ENCODE measurements at places on chromosomes 13 and 19.
A peak's percentile ranks its signal among the peaks of the same experiment; 100 is the strongest.

GRCh38 chr19:46761418-46761831, 15.2 kb upstream of the STRN4 start:
- no peak for DNase-seq

DNA sequence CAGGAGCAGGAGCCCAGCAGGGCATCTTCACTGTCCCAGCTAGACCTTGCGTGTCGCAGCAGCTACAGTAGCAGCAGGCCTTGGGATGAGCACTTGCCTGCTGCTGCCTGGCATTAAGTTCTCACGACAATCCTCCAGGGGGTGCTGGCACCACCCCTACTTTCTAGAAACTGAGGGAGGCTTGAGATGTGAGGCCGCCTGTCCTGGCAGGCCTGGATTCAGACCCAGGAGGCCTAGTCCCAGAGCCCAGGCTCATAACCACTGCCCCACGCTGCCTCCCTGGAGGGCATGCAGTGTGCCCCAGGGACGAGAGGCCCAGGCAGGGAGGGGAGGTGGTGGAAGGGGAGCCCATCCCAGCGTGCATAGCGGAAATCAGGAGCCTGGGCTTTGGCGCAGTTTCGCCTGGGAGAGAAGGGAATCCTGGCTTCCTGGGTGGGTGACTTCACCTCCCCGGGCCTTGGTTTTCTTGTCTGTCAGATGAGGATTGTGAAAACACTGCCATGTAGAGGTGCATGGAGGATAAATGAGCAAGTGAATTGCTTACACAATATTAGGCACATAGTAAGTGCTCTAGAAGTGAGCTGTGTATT, 26.1 kb downstream of the PPP5C start:
- DNase-seq: no peak

DNA sequence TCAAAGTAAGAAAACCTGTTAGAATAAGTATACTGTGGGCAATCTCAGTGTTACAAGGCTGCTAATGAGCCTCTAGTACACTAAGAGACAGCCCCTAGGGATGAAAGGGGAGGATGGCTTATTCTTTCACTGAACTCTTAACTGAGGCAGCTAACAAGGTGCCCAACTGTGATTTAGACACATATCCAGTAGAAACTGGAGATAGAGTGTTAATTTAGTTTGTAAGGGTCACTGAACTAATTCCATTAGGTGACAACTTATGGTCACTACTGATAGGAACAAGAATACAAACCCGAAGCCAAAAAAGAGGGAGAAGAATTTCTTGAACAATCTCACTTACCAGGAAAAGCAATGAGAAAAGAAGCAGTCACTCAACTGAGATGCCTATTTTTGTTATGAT, 1010.6 kb downstream of the PCDH9 start:
- DNase-seq: no peak

- DNase-seq: no peak
Measured at GRCh38 chr19:43464134-43464775, 1.2 kb downstream of the LYPD3 start.

DNA sequence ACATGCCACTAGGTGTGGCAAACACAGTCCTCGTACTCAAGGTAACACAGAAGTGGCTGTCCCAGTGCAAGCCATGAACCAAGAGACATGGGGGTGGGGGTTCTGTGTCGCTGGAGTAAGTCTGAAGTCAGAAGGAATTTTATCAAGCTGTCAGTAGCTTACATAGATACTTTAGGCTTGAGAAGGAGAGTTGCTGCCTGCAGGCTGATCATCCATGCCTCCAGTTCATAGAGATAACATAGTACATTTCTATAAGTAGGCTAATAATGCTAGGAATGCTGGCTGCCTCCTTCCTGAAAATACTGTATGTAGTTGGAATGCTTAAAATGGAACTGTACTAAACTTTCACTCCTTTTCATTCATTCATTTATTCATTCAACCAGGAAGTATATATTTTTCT, 70.1 kb downstream of the CAB39L start:
- no peak for DNase-seq

GRCh38 chr13:104584481-104584880, 1518.3 kb upstream of the SLC10A2 start:
- DNase-seq: no peak

- DNase-seq: no peak
Measured at GRCh38 chr13:77528834-77529500, 6.5 kb upstream of the SCEL start.

GRCh38 chr13:40692946-40693345, 26.5 kb upstream of the FOXO1 start:
- no peak for DNase-seq

- no peak for DNase-seq
Measured at GRCh38 chr13:99690426-99691174, 189.3 kb downstream of the TM9SF2 start.

- DNase-seq: no peak
Measured at GRCh38 chr13:110270507-110270906, 36.5 kb downstream of the COL4A1 start.

GRCh38 chr19:7533281-7533885, 2.1 kb upstream of the PNPLA6 start:
- DNase-seq: no peak

- DNase-seq: no peak
Measured at GRCh38 chr13:54965881-54966280, 1937.3 kb downstream of the OLFM4 start.

GRCh38 chr13:37656247-37656940, 57.8 kb upstream of the POSTN start:
- DNase-seq: no peak

- DNase-seq: no peak
Measured at GRCh38 chr19:3455960-3456601, 24.2 kb downstream of the SMIM24 start.

DNA sequence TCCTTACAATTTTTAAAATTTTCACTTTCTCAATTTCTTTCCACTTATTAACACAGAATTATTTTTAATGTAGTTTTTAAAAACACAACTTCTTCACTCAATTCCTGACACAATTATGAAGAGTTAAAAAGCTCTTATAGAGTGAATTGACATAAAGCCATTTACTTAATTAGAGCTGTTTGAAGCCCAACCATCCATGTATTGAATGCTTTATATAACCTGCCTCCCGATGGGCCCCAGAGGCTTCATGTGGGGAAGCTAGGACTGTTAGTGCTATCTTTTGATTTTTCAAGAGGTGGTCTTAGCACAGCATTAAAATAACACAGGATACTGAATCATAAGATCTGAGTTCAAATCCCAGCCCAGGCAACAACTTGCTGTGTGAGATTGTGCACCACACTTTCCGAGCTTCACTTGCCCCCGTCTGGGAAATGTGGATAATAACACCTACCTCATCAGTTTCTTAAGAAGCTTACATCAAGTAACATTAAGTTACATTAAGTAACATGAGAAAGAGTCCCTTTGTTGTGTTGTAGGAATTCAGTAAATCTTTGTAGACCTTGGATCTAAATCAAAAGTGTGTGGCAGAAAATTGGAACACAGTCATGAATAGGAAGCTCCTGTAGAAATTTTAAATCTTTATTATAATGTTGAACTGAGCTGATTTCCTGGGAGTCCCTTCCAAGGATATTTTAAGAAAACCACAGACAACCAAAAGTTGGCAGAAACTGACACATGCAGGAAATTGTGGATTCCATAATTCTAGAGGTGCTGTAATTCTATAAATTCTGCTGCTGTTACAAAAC, 5.5 kb upstream of the ENOX1 start:
- no peak for DNase-seq

DNA sequence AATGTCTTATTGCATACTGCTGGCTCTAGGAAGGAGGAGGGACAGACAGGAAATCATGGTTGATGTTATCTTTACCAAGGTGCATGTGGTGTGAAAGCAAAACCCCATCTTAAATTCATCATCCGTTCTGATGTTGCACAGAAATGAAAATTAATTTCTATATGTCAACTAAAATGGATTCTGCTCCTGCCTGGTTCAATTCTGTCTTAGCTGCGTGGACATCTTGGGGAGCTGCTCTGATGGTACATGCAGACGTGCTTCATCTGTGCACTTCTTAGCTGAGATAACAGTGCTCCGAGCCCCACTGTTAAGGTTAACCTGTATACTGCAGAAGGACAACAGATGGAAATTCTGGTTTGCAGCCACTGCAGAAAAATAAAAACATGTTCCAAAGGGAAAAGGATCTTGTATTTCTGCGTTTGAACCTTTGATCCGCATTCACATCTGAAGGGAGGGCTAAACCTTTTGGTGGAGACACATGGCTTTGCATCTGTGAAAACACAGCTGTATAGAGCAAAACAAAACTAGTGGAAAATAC, 155.6 kb downstream of the TM9SF2 start:
- peak; percentile 65 for DNase-seq

DNA sequence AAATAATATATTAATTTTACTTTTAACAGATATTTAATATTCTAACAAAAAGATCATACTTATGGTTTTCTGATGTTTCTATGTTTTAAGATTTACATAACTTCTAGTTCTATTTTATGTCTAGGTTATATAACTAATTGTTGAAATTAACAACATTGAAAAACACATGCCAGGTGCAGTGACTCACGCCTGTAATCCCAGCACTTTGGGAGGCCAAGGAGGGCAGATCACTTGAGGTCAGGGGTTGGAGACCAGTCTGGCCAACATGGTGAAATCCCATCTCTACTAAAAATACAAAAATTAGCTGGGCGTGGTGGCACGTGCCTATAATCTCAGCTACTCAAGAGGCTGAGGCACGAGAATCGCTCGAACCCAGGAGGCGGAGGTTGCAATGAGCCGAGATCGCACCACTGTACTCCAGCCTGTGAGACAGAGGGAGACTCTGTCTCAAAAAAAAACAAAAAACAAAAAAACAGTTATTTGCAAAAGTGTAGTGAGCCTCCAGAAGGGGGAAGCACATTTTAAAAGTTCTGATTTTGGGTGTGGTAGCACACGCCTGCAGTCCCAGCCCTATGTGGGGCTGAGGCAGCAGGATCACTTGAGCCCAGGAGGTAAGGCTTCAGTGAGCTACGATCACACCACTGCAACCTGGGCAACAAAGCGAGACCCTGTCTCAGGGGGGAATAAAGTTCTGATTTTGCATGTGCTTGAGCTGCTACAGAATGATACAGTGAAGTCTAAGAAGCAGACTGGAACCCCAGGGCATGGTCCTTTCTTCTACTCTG, 18.7 kb downstream of the MIPEP start:
- DNase-seq: no peak

GRCh38 chr13:113229791-113230190, 20.4 kb downstream of the CUL4A start:
- no peak for DNase-seq

GRCh38 chr13:78714717-78715116, 55.8 kb upstream of the OBI1 start:
- DNase-seq: no peak

DNA sequence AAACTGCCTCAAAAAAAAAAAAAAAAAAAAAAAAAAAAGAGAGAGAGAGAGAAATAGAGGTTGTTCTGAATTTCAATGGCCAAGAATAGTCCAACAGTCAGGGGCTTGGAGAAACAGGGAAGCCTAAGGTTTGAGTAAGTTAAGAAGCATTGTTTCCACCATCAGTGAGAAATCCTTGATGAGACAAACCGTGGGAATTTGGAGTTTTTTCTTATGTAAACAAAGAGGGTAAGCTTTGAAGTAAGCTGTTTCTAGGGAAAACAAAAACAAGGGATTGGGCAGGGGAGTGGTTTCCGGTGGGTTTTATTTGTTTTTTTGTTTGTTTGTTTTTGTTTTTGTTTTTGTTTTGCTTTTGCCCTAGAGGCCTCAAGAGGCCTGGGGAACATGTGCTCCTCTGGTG, 11.2 kb upstream of the ERVV-1 start:
- no peak for DNase-seq

DNA sequence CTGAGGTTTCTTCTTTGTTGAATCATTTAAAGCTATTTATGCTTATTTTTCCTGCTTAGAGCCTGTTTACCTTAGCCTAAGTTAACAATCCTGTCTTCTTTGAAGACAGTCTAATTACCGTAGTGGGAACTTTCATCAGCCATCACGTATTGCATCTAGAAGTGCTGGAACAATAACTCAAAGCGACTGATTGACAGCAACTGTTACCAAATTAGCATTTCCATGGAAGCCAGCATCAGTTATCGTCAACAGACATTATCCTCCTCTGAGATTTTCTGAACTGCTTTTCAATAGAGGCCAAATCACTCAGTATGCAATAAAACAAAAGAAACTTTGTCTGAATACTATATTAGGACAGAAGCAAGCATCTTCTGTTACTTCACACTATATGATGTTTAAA, 433.3 kb upstream of the SLITRK1 start:
- DNase-seq: no peak

DNA sequence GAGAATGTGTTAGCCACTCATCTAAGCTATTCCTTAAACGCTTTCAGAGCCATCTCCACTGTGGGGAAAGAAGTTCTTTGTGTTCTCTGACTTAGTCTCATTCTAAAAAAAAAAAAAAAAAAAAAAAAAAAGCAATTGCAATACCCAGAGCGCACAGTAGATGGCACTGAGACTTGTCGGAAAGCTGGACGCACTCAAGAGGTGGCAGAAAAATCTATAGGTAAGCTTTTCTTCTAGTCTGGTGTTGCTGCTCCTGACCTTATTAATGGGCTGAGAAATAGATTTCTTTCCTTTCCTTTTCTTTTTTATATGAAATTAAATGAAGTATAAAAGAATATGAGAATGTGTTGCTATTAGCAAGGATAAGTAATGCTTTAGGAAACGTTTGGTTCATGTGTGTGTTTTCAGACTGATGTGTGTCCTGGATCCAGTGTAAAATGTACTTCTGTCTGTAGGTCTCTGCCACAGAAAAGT, 4.7 kb upstream of the GJB2 start:
- peak; percentile 52 for DNase-seq
